CD4-positive, alpha-beta T cell treated with Interleukin-15 for 4 hours (primary cell): ENCODE measurements at places on chromosomes 5 and 9.

- DNase-seq = no peak
Measured at GRCh38 chr5:4361753-4362152, 766.1 kb downstream of the IRX1 start.

DNA sequence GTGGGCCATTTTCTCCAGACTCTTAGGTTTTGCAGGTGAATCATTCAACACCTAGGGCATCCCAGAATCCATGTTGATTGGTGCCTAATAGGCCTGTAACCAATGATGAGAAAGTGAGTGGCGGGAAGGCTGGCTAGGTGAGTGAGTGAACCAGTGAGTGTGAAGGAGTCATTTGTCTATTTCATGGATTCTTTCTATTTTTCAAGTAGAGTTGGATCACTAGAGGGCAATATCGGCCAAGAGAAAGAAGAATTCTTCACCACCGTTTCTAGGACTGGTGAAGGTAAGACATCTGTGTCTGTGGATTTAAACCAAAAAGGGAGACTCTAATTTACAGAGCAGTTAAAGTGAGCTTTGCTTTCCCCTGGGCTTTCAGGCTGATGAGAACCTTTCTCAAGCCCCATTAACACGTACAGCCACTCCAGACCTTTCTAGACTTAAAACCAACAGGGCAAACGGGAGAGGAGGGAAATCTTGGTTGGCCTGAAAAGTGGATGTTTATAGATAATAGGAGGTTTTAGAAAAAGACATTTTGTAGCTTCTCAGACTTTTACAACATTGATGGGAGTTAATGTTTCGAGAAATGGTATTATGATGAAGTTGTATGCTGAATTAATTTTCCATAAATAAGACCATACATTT lies 114.3 kb upstream of the IL12B start:
- DNase-seq = peak; percentile 37

GRCh38 chr9:121107029-121107428 lies 32.3 kb downstream of the CNTRL start:
- DNase-seq = no peak

- no peak for DNase-seq
Measured at GRCh38 chr5:135176991-135177390, 143.0 kb upstream of the PITX1 start.

DNA sequence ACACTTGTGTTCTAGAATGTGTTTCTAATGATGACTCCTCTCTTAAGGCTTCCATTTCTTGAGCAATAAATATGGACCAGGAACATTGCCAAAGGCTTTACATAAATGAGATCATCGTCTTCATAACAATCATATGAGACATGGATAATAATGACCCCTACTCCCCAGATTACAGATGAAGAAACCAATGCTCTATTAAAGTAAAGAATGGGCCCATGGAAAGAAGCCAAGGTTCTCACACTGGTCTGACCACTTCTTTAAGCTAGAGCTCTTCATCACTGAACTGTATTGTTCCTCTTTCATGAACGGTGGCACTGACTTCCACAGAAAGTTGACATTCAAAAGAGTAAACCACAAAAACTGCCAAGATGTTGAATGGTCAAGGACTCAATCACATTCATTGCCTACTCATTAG lies 65.3 kb downstream of the MARCHF3 start:
- DNase-seq = no peak

GRCh38 chr9:130609163-130609562 lies 29.8 kb downstream of the FUBP3 start:
- DNase-seq = no peak

DNA sequence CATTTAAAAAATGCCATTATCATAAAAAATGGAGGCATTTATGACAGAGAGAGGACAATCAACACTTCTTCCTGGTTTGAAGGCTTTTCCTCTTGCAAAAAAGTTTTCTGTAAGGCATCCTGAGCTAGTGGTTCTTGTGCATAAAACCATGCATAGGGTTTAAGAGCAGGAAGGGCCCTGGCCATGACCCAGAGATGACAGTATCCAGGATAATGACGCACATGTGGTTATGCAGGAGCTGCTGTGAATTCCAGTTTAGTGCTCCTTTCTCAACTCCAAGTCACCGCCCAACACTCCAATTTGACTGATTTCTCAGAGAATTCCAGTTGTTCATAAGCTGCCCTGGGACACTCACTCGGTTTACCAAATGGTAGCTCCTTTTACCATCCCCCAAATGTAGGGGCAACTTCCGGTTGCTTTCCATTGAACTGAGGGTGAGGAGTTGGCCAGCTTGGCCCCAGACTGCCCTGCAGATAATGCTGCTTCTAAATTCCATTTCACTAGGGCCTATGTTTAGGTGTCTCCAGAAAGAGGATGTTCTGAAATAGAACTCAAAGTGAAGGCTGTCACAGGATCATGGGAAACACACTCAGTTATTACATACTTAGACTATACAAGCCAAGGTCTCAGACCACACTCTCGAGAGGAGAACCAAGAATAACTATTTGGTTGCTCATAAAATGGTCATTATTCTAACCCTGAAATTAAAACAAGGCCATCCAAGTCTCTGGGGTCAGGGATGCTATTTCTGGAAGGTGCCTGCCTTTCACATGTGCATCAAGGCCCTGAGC lies 179.1 kb downstream of the SLIT3 start:
- no peak for DNase-seq

- no peak for DNase-seq
Measured at GRCh38 chr5:122435761-122436160, 123.7 kb downstream of the SNCAIP start.

GRCh38 chr5:66849803-66850202 lies 253.6 kb downstream of the MAST4 start:
- DNase-seq = no peak

- no peak for DNase-seq
Measured at GRCh38 chr9:119487118-119487827, 118.0 kb upstream of the BRINP1 start.

DNA sequence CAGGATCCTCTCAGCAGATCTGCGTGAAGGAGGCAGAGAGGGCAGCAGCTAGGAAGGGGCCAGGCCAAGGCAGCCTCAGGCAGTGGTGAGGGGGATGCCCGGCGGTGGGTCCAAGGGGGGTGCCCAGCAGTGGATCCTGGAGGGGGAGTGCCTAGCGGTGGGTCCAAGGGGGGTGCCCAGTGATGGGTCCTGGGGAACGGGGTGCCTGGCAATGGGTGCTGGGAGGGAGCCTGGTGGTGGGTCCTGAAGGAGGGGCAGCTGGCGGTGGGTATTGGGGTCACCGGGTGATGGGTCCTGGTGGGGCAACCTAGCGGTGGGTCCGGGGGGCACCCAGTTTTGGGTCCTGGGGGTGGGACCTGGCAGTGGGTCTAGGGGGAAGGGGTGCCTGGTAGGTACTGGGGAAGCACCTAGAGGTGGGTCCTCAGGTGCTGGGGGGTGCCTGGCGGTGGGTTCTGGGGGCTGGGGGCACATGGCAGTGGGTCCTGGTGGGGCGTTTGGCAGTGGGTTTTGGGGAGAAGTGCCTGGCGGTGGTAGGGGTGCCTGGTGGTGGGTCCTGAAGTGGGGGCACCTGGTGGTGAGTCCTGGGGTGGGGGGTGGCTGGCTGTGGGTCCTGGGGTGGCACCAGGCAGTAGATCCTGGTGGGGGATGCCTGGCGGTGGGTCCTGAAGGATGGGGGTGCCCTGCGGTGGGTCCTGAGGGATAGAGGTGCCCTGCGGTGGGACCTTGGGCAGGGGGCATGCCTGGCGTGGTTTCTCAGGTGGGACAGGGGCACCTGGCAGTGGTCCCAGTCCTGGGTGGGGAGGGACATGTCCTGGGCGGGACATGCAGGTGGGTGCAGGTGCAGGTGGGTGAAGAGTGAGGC lies 1.9 kb downstream of the LRRC14B start:
- no peak for DNase-seq

DNA sequence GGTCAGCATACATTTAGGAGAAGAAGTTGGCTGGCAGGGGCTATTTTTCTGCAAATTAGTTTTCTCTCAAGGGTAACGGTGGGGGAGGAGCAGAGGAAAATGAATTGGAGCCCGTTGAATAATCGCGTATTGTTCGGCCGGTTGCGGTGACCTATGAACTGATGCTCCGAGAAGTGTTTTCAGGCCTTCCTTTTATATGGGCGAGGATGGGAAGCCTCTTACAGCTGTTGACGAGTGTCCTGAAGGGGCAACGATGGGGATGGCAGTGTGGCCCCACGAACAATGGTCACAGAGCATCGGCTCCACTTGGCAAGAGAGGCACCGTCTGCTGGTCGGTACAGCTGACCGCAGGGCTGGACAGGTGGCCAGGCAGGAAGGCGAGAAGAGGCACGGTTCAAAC lies 400.7 kb downstream of the ZSWIM6 start:
- DNase-seq = no peak

GRCh38 chr9:34254141-34254913 lies 74.7 kb downstream of the KIF24 start:
- DNase-seq = no peak

DNA sequence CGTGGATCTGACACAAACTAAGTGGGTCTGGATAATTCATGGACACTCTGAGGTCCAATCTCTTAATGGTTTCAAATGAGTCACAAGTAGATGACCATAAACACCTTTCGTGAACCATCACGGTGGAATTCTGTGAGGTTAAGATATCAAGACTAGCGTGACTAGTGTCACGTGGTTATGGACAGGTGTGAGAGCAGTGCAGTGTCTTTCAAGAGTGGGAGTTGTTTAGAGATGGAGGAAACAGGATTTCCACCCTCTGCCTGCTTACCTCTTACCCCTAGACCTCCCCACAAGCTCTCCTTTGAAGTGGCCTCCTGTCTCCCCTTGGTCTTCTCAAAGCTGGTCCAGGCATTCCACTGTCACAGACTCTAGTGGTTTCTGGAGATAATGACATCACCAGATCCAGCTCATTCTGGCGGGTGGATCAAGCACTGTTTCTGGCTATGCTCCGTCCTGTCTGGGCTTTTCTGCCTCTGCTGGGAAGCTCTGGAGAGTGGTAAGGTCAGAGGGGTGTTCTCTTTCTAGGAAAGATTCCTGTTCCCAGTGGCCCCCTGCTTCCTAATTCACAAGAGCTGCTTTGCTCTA lies 20.0 kb upstream of the ZNF782 start:
- DNase-seq = no peak

GRCh38 chr9:95511616-95511931 lies 5.2 kb downstream of the PTCH1 start:
- DNase-seq = no peak

DNA sequence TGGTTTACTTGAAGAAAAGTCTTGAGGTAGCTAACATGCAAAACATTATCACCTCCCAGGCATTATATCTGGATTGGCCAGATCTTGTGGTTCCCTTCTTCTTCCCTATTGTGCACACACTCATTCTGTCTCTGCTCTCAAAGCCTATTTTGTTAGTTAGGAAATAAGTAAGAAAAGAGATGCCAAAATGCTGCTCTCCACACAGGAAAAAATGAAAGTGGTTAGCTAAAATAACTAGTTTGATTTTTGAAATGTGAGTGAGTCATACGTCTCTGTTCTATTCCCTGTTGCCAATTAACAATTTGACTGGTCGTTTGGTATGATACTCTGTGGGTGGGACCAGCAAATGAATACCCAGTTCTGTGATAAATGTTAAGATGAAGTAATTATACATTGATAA lies 28.1 kb downstream of the LMNB1 start:
- no peak for DNase-seq

GRCh38 chr9:129422032-129422842 lies 198.7 kb downstream of the C9orf50 start:
- DNase-seq = no peak

DNA sequence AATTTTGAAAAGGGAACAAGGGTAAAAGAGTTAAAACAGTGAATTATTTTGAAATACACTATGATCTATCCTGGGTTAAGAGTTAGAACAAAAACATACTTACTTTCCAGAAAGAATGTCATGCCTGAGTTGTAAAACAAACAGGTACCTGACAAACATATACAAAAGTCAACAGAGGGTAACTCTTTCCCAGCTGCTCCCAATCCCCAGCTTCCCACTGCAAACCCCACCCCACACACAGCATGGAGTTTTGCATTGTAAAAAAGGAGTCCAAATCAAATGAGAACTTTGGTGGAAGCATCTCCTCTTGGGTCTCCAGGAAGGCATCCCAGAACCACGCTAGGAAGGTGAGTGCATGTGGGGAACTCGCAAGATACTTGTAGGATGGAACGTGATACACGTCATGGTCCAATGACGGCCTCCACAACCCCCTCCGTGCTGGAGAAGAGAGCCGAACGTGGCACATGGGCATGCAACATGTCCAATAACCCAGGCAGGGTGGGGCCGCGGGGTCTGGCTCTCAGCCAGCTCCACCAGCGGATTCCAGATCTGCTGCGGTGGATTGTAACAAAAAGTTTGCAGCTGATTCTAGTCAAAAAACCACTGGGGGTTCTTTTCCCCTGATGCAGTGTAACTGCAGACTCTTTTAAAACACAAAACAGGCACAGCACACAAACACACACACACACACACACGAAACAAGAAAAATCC lies 55.8 kb downstream of the EPB41L4B start:
- no peak for DNase-seq

DNA sequence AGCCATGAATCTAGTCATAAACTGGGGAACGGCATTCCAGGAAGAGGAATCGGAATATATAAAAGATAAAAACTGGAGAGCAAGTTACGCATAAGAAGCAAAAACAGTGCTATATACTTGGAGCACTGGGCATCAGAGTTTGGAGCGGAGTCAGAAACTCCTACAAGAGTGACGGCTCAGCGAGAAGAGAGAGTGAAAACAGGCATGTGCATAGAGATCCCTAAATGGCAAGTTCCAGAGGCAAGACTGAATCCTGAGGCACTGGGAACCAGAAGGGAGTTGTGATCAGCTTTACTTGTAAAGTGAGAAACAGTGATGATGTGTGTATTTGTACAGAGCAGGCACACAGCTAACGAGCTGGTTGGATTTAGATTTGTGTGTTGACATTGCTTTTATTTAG lies 514.4 kb upstream of the TNC start:
- DNase-seq = no peak

DNA sequence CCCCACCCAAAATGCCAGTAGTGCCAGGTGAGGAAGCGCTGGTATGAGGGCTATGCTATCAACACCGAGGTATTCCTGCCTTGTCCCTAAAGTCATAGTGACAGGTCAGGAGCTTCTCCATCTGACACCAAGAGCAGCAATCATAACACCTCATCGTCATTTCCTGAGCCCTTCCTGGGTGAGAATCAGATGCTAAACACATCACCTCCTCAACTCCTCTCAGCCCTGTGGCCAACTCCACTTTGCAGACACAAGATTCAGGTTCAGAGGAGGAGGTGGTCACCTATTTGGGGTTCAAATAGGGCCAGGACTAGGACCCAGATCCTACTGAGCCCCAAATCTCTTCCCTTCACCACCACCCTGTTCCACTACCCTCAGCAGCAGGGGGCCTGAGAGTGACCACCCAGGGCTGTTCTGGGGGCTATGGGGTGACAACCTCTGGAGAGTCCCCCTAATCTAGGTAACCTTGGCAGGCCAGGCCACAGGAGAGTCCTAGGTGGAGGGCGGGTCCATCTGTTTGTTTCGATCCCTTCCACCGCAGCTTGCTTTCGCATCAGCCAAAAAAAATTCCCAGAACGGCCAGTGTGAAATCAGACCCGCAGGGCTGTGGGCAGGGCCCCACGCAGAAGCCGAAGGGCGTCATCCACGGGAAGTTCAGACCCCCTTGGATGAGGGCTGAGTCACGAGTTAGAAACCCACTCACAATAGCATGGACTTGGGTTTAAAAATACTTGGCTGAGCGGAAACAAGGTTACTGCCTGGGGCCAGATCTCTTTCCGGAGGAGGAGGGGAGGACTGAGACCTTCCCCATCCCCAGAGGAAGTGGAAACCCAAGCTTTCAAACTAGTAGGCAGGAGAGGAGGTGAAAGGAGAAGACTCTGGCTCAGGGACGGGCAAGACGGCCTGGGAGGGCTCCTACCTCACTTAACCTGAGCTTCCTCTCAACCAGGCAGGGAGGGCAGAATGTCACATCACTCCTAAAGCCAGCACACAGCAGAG lies 8.7 kb downstream of the STK10 start:
- peak; percentile 63 for DNase-seq
